ENCODE measurements at places on chromosomes 3 and 15.

DNA sequence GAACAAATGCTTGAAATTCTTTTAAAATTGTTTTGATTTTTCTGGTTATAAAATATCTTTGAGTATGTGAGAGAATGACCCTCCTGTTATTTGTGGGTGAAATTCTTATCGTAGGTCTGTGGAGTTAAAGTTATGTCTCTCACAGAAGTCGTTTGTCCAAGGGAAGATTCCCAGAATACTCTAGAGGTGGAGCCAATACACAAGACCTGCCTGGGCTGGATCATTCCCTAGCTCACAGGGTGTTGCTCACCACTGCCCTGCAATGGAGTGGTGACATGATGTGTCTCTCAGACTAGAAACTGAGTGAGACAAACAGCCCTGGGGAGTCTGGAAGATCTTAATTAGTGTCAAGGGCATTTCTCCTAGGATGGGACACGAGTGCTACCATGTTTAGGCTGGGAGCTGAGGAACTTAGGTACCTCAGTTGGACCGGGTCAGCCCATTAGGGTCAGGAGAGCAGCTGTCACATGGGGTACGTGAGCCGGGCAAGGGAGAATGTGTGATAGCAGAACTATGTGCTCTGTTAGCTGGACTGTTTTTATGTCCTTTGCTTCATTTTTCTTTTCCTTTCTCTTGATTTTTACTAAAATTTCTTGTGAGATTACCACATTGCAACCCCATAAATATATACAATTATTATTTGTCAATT, 53.6 kb upstream of the MYO5C start:
- DNase-seq, result no peak

DNA sequence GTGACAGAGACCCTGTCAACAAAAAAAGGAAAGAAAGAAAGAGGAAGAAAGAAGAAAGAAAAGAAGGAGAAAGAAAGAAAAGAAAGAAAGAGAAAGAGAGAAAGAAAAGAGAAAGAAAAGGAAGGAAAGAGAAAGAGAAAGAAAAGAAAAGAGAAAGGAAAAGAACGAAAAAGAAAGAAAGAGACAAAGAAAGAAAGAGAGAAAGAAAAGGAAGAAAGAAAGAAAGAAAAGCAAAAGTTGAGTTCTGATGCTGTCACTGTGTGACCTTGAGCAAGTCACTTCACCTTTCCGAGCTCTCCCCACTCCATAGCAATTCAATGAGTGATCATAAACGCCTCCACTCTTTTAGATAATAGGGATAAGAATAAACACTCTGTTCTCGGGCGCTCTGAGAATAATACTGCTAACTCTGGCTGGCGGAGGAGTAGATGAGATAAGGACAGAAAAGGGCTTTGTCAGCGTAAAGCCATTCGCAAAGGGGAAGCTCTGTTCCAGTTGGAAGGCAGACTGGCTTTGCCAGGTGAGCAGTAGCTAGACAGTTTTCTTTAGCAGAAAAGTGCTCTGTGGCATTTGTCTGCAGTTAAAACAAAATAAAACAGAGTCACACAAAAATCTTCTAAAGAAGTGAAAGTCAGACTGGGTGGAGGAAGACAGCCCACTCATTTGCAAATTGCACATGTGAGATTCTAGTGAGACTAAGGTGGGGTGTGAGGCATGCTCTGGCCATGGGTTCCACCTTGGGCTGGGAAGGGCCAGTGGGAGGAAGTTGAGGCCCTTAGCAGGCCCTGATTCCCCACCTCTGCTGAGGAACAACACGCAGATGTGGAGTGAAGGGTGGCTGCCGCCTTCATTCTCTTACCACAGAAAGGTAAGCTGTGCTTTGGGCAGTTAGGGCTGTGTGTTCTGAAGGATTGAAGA, 9.6 kb upstream of the FLNB start:
- DNase-seq, result no peak

GRCh38 chr3:11140030-11140712, 14.1 kb upstream of the HRH1 start:
- no peak for DNase-seq

DNA sequence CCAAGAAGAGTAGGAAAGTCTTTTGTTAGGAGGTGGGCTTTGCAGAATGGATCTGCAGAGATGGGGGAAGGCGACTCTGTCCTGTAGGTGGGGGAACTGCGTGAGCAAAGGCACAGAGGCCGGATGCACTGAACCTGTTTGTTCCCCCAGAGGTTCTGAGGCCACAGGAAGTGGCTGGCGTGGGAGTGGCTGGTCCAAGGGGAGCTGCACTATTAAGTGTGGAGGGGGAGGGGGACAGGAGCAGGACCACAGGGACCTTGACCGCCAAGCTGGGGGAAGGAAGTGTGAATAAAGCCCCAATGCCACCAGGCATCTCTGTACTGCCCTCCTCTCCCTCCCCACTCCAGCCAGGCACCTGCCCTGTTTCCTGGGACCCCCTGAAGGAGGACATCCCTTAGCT, 51.8 kb downstream of the CYP11A1 start:
- DNase-seq, result no peak

- DNase-seq, result peak; percentile 92
Observed at GRCh38 chr3:9769426-9770275, at the start of gene CAMK1. Gene CAMK1, minus strand, starts transcription at chr3:9769947. Its CDS starts 2,198 bp downstream, at chr3:9767749.

- no peak for DNase-seq
Observed at GRCh38 chr3:115099986-115100571, 47.0 kb downstream of the ZBTB20 start.

DNA sequence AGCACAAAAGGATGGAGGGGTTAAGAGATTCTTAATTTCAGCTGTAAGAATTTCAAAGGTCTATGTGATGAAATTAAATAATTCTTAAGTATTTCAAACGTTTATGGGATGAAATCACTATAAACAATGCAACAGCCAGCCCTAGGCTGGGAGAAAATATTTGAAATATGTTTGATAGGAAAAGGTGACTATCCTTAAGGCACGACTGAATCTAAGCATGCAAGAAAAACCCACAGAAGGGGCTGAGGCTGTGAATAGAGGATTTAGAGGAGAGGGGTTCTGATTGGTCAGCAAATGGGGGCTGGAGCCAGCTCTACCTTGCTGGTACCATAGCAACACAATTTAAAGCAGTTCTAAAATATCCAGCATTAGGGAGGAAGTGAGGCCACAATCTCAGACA, 220.8 kb upstream of the ATP10A start:
- no peak for DNase-seq

Measured in osteocyte (in vitro differentiated cells).